LNCaP clone FGC (cell line): ENCODE measurements at places on chromosomes 2 and 18.

- DNase-seq = no peak
Observed at GRCh38 chr2:46644690-46645385, 165.5 kb downstream of the TMEM247 start.

GRCh38 chr2:162072181-162072702, 1.8 kb downstream of the DPP4 start:
- no peak for DNase-seq

DNA sequence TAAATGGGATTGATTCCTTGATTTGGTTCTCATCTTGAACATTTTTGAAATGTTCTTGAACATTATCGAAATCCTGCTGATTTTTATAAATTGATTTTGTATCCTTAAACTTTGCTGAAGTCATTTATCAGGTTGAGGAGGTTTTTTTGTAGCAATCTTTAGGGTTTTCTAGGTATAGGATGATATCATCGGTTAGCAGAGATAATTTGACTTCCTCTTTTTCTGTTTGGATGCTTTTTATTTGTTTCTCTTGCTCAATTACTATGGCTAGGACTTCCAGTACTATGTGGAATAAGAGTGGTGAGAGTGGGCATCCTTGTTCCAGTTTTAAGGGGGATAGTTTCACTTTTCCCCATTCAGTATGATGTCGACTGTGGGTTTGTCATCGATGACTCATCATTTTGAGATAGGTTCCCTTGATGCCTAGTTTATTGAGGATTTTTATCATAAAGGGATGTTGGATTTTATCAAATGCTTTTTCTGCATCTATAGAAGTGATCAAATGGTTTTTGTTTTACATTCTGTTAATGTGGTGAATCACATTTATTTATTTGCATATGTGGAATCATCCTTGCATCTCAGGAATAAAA, 201.5 kb upstream of the ZSWIM2 start:
- no peak for DNase-seq

DNA sequence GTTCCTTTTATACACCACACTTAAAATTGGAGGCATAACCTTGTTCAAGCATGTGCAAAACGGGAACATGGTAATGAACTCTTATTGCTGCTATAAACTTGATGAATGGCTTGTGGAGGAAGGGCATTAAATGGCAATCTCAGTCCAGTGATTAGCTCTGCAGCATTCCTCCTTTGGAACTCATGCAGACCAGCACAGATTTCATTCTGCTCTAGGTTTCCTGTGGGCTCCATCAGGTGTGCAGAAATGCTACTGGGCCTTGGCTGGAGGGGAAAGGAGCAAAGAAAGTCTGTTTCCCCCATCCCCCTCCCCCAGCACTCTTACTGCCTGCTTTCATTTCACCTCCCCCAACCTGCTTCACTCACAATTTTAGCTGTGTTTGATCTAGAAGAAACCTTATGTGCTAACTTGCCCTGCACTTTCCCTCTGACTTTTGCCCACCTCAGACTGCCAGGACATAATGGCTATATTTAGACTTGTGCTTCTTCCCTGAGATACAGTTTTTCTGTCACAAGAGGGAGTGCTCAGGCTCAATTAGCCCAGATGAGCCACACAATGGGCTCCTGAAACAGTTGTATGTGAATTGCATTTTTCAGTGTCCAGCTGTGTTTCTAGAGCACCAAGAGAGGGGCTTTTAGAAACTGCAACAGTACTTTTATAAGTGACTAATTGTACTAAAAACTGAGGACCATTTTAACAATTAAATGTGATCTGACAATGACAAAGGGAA, 109.8 kb downstream of the FSHR start:
- no peak for DNase-seq

DNA sequence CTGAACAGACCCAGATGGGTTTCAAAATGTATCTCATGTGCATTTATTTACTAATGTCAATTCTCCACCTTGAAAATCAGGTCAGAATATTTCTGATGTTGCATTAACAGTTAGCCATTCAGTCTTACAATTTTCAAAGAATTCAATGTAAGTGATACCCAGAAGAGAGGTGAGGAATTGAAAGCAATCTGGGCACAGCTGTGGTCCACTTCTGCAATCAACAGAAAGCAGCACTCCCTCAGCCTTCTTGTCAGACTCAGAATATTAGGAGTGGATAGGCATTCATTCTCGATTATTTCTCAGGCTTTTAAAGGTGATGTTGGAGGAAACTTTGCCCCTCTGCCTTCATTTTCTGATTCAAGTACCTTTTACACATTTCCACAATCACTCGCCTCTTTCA, 15.7 kb downstream of the CCL20 start:
- no peak for DNase-seq

- DNase-seq = no peak
Observed at GRCh38 chr2:55871637-55872036, 51.9 kb downstream of the EFEMP1 start.

- DNase-seq = no peak
Observed at GRCh38 chr2:29262681-29263260, 147.6 kb downstream of the CLIP4 start.

- no peak for DNase-seq
Observed at GRCh38 chr2:212007972-212008371, 530.6 kb downstream of the ERBB4 start.

DNA sequence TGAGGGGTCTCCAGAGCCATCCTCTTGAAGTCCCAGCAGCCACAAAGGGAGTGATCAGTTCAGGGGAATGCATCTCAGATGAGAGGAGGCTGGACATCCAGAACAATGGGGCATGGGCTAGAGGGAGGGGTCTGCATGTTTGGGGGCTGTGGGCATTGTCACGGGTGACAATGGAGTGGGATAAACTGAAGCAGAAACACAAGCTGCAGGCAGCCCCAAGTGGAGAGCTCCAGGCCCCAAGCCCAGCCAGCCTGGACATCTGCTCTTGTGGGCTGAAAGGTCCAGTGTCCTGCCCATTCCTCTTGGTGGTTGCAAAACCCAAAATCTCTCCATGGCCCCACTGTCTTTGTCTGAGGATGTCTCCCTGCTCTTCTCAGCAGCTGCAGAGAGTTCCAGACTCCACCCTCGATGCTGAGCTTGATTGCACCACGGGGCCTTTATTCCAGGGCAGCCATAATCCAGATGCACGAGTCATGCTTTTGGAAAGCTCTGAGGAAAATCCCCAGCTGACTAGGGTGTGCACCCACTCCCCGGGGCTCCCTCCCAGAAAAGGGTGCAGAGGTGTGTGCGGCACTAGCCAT, 149.4 kb downstream of the TNS1 start:
- no peak for DNase-seq

DNA sequence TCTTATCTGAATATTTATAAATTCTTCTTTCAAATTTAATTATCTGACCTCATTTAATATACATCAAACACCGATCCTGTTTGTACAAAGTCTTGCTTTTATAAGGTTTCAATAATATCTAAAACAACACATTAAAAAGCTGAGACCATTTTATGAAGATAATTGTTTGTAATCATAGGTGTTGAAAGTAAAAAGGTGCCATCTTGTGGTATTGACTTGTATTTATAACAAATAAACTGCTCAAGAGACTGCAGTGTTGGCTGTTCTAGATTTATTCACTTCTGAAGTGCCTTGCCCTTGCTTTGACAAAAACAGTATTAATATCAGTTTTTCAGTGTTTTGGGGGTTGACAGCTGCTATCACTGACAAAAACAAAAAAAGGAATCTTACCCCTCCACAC, 286.8 kb upstream of the HNMT start:
- no peak for DNase-seq

DNA sequence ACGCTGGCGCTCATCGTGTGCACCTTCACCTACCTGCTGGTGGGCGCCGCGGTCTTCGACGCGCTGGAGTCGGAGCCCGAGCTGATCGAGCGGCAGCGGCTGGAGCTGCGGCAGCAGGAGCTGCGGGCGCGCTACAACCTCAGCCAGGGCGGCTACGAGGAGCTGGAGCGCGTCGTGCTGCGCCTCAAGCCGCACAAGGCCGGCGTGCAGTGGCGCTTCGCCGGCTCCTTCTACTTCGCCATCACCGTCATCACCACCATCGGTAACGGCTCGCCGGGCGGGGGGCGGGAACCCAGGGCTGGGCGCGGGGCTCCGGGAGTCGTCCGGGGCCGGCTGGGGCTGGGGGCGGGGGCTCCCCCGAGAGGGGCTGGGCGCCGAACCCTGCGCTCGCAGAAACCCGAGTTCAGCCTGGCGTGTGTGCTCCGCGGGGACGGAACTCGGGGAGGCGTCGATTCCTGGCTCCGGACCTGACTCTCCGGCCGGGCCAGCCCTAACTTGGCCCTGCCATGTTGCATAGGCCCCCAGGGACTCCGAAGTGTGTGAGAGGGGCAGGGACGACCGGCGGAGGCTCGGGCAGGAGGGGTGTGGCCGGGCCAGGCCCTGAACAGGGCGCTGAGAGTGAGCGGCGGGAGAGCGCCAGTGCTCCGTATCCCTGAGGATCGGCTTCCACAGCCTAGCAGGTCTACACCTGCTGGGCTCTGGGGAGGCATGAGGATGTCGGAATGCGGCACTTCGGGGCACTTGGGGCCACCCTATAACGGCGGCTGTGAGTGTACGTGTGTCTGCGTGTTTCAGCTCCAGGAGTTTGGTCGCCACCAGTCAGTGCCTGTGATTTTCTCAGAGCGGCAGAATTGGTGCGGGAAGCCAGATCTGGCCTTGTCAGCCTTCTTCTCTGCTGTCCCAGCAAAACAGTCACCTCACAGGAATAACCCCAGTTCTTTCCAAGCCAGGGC, 651 bp downstream of the KCNK3 start:
- no peak for DNase-seq

DNA sequence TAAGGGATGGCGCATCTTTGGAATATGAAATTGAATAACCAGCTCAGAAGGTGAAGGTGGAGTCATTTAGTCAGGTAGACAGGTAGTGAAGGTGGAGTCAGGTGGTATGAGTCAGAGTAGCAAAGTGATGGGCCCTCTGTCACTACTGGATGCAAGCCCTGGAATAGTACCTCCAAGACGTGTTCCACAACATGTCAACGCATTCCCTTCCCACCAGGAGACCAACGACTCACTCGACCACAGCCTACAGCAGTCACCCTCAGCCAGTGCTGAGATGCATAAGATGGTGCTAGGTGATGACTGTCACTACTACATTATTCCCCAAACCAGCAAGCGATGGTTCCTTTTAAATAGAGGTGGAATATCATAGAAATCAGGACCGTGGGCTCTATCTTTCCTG, 6.8 kb downstream of the CPLX4 start:
- DNase-seq = no peak

DNA sequence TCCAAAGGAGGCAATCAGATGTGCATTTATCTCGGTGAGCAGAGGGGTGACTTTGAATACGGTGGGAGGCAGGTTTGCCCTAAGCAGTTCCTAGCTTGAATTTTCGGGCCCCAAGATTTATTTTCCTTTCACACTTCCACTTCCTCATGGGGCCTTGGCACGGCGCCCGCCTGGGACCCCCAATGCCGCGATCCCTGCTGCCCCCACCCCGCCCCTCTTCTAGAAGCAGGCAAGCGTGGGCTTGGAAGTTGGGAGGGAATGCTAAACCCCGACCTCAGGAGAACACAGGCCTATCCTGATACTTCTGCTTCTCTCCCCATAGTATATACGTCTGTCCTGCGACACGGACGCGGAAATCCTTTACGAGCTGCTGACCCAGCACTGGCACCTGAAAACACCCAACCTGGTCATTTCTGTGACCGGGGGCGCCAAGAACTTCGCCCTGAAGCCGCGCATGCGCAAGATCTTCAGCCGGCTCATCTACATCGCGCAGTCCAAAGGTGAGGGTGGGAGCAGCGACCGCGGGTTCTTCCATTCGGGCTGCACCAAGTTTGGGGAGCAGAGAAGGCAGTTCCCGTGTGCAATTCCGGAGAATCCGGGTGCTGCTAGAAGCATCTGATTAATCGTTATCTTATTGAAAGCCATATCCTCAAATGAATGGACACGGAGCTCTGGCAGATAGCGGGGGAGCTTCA, 21.6 kb downstream of the TRPM8 start:
- DNase-seq = no peak

DNA sequence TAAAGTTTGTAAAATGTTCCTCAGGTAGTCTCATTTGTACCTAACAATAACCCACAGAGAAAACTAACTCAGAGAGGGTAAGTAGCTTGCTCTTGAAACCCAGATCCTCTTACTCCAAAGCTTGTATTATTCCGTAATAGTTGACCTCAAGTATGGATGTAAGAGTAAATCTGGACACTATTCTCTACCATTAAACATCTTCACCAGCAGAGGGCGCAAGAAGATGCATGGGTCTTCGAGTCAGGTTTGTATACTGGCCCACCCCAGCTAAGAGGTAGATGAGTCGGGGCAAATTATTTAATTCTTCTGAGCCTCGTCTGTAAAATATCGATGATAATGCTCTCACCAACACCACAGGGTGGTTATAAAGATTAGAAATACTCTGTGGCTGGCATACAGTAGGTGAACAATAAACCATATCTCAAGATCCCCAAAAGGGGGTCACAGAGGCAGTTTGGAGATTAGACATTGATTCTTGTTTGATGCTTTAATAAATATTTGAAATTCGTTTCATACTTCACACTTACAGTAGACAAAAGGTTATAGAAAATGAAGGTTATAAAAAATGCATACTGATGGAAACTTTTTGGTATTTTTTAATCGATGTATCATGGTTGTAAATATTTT, 3.5 kb upstream of the CABLES1 start:
- DNase-seq = no peak
